ENCODE measurements at places on chromosomes 1 and 21.
A peak's percentile ranks its signal among the peaks of the same experiment; 100 is the strongest.

DNA sequence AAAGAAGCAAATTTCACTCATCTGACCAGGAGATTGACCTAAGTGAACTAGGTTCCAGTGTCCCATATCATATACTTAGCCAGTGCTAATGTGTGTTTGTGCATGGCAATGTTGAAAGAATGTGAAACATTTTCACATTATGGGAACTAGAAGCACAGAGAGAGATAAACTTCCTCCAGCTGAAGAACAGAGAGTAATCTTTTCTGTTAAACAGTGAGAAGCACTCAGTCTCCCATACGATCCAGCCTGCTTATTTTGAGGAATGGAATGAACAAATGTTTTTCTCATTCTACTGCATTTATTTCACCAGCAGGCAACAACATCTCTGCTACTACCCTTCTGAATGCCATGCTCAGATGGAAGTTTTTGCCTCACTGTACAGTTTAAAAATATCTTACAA lies 170.5 kb downstream of the TTLL7 start:
- DNase-seq, result no peak

GRCh38 chr1:52856026-52856425 lies 13.5 kb downstream of the ZYG11A start:
- DNase-seq, result no peak

DNA sequence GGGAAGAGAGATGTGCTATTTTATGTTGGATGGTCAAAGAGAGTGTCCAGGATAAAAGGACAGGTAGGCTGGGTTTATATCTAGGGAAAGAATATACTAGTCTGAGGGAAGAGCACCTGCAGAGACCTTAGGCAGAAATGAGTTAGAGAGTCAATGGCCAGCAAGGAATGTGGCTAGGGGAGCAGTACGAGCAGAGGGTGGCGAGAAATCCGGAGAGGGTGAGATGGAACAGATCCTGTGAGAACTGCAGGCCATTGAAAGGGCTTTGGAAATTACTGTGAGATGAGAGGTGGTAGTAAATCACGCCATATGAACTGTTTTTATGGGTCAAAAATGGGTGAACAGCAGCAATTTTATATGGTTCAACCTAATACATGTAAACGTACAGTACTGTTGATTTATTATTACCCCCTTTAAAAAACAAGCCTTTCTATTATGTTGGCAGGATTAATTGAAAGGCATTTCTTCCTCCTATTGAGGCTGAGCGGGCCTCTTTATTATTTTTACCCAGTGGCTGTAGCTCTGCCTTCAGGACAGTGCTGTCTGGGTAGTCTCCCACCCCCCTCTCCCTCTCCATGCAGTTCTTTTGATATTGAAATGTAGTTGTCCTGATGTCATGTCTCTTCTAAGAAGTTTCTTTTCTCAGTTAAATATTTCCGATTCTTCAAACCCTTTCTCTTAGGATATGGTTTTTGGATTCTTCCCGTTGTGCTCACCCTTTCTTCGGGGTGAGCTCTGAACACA lies 75.2 kb upstream of the CD1D start:
- no peak for DNase-seq

- DNase-seq, result peak; percentile 76
Measured at GRCh38 chr21:31110430-31110829, 72.2 kb upstream of the KRTAP19-8 start.

GRCh38 chr1:166884971-166885370 lies 8.9 kb upstream of the TADA1 start:
- no peak for DNase-seq

DNA sequence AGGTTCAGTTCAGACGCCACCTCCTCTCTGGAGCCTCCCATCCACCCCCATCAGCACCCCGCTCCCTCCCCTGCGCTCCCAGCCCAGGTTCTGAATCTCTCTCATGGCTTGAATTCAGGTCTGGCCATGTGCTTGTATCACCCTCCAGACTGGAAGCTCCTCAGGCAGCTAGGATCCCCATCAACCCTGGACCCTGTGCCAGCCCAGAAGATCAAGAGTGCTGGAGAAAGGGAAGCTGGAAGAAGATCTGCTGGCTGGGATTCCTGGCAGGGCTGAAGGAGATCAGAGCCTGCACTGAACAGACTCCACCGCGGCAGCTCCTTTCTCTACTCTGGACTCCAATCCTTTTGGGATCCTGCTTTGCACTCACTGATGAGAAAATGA lies 11.7 kb upstream of the TINAGL1 start:
- no peak for DNase-seq

- DNase-seq, result peak; percentile 55
Measured at GRCh38 chr1:170660871-170661645, 2.9 kb upstream of the PRRX1 start.

DNA sequence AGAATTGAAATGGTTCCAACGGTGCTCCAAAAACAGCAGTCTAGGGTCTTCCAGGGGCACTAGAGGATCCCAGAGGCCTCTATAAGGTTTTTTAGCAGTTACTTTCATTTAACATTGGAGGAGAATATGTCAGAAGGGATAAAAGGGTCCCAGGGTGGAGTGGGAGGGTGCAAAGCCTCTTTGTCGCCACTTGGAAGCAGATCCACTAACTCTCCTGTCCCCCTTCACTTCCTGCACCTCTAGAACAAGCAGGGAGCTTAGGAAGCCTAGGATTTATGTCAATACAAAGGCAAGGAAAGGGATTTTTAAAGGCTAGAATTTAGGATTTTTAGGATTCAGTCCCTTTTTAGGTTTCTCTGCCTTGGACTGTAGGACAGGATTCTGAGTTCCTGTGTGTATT lies 8.3 kb downstream of the PCP4L1 start:
- no peak for DNase-seq

DNA sequence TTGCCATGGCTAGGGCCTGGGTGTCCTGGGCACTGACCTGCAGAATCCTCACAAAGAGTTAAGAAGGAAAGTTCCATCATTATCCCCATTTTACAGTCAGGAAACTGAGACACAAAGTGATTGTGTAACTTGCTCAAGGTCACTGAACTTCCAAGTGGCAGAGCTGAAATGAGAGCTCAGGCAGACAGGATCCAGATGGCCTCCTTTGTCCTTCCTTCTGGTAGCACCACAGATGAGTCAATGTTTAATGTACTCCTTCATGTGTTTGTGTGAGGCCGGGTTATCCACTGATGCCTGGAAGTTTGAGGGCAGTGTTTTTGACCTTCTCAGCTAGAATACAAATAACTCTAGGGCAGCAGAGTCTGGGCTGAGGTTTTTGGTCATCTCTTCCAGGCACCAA lies 207.0 kb downstream of the TNR start:
- no peak for DNase-seq

- peak; percentile 81 for DNase-seq
Measured at GRCh38 chr21:42002421-42002958, 7.7 kb downstream of the ZBTB21 start.

DNA sequence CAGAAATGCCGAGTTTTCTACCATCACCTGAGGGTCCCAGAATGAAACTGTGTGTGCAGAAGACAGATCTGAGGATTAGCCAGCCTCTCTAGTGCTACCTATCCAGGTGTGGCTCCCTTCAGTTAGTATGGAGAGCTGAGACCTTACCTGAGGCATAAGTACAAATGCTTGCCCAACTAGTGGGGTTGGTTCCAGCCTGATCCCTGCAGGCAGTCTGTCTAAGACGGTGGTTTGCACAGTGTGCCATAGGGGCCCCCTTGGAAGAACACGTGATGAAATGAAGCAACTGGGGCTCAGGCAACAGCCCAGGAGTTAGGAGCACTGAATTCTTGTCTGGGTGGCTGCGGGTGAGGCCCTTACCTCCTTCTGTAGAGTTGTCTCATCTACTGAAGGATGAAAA lies 15.6 kb downstream of the S100A7A start:
- DNase-seq, result no peak

GRCh38 chr1:10685196-10685807 lies 111.1 kb downstream of the CASZ1 start:
- no peak for DNase-seq

DNA sequence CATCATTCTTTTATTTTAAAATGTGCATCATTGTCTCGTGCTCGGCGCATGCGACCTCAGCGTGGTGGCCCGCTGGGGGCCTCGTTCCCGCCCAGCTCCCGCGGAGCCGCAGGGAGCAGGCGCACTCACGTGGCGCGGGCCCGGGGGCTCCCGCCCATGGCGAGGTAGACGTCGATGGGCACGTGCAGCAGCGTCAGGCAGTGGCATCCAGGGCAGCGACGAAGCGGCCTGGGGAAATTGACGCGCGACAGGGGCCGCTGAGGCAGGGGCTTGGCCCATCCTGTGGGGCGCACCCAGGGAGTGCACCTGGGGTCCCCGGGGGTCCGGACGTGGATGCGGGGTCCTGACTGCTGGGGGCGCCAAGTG lies 994 bp downstream of the FAM229A start:
- no peak for DNase-seq

- peak; percentile 94 for DNase-seq
Measured at GRCh38 chr1:226547754-226548191, 791 bp upstream of the STUM start.

DNA sequence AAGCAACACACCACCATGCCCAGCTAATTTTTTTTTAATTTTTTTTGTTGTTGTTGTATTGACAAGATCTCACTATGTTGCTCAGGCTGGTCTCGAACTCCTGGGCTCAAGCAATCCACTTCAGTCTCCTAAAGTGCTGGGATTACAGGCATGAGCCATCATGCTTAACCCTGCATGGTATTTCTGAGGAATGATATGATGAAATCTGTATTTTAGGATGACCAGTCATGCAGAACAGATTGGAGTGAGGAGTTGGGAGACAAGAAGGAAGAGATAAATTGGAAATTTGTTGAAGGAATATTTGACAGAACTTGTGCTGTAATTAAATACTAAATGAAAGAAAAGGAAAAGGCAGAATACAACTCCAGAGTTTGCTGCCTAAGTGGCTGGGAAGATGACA lies 4.7 kb upstream of the NDUFS5 start:
- no peak for DNase-seq

DNA sequence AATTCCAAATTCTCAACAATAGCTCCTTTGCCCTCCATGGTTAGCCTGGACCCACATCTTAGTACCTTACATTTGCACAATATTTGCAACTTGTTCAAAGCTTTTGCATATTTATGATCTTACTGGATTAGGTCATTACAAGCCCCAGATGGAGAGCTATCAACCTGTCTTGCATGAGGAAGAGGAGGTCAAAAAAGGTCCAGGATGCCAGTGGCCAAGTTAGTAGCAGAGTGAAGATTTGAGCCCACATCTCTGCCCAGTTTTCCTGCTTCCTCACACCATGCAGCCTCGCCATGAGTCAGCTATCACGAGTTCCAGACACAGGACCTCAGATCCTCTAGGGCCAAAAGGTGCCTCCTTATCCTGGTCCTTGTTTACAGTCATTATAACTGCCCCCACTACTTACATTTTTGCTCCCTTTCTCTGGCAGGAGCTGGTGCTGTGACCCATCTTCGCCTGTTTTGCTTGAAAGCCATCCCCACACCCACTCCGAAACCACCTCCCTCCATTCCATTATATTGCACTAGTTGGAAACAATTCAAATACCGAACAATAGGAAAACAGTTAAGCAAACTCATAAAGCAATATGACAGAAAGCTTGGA lies 5.0 kb upstream of the AHCYL1 start:
- no peak for DNase-seq

DNA sequence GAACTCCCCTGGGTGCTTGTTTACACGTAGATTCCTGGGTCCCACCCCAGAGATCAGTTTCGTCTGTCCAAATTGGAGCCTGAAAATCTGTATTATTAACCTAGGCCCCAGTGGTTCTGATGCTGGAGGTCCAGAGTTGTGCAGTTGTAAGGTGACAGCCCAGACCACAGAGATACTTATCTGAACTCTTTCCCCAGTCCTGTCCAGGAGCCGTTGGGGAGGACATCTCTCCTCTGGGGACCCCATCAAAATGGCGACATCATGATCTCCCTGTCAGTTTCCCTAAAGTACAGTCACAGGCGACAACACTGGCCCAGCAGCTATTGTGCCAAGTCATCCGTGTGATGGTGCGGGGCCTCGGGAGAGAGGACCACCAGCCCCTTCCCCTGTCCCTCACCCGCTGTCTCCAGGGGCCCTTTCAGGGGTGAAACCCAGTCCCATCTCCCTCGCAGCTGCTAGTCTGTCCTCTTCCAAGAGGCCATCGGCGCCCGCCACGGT lies 749 bp upstream of the EFHD2 start:
- no peak for DNase-seq

DNA sequence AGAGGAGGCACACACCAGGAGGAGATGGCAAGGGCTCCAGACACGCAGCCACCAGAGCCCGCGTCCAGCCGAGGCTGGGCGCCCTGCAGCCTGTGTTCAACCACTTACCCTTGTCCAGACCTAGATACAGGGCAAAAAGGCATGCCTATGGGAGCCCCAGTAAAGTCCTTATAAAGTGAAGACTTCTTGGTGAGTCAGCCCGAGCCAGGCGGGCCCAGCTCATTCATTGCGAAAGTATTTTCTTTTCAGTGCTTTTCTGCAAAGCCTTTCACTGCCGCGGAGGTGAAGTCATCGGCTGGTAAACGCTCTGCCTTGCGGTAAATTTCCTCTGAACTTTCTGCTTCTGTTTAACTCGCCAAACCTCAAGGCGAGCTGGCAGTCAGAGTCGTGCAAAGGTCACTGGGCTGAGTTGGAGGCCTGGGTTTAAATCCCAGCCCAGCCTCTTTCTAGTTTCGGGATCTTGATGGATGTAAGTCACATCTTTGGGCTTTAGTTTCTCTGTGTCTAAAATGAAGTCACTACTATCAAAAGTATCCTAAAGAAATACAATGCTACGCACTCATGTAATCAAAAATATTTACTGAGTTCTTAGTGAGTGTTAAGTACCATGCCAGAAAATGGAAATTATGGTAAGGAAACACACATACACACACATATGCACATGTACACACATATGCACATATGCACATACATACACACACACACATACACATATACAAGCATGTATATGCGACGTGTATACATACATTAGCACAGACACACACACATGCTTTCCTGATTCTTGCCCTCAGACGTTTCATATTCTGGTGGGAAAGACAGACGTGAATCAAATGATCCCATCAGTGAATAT lies 54.7 kb upstream of the IFFO2 start:
- peak; percentile 99 for DNase-seq

GRCh38 chr1:59266180-59266926 lies 30.5 kb upstream of the FGGY start:
- no peak for DNase-seq

GRCh38 chr1:109426281-109427170 lies at the start of gene PSMA5:
TSS of gene PSMA5 (minus strand) at chr1:109426448. CDS start at chr1:109426330, 118 bp downstream.
- peak; percentile 99 for DNase-seq

DNA sequence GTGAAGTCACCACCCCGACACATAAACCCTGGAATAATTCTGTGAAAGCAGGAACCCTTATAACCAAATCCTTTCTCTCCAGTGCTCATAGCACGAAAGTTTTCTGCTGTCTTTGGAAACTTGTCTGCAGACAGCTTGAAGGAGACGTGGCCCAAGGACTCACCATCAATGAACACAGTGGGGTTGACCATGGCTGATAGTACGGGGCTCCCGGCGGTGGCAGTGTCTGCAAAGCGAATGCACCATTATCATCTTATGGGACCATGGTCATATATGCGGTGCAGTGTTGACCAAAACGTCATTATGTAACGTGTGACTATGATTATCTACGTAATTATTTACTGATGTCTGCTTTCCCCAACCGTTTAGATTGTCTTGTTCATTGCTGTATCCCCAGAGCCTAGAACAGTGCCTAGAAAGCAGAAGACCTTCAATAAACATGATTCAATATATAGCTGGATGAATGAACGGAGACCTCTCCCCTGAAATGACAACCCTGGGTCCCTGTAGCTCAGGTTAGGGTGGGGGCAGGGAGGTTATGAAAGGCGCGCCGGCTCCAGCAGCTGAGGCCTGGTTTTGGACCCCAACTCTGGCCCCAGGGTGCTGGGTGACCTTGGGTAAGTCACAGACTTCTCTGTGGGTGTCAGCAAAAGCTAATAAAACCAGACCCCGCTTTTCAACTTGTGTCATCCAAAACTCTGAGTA lies 128.4 kb upstream of the ZBTB40 start:
- DNase-seq, result no peak

All from astrocyte of the hippocampus (primary cell).